ENCODE measurements at places on chromosomes 2 and 18.

GRCh38 chr2:240556553-240557100 is 1.2 kb downstream of the ANKMY1 start:
- peak; percentile 28 for DNase-seq

DNA sequence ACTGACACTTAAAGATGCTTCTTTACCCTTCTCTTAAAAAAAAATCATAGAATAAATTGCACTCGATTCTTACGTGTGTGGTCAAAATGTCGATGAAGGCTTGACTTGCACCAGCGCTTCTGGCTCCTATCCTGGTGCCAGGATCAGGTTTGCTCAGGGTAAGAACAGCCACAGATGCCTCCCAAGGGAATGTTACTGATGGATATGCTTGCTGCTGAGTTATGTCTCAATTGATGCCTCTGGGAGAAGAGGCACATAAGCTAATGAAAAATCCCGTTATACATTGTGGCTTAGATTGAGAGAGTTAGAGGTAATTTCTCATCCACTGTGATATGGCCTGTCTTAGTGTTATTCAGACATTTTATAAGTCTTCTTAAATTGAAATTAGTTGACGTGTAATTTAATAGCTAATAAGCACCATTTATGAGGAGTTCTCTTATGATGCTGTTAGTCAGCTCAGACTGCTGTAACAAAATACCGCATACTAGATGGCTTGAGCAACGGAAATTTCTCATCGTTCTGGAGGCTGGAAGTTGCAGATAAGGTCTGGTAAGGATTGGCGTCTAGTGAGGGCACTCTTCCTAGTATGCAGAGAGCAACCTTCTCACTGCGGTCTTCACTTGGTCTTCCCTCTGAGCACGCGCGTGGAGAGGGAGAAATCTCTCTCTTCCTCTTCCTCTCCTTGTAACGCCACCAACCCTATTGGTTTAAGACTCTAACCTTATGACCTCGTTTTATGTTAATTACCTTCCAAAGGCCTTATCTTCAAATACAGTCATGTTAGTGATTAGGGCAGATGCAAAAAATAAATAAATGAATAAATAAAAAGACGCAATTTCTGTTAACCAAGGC is 116.6 kb upstream of the NOSTRIN start:
- peak; percentile 48 for DNase-seq

GRCh38 chr2:204255526-204255925 is 289.7 kb upstream of the PARD3B start:
- DNase-seq = no peak

GRCh38 chr2:120298173-120298835 is 45.7 kb downstream of the RALB start:
- DNase-seq = peak; percentile 38

- DNase-seq = no peak
These were observed 7.4 kb upstream of the RMC1 start for GRCh38 chr18:23495723-23496440.
